ENCODE measurements at places on chromosomes 2 and 18. TPM values are rescaled to one million over a fixed set of nuclear protein-coding genes. Genes with fewer than 3 reads are reported as not detected.

The ABCG5 gene
- not detected for total RNA-seq

The GPBAR1 gene
- 0.86 TPM for total RNA-seq

The MGAT4A gene
- 69.5 TPM for total RNA-seq

The SFTPB gene
- not detected for total RNA-seq

The ST3GAL5 gene
- total RNA-seq, result 30.4 TPM

The DNAJC5G gene
- total RNA-seq, result not detected

The MC5R gene
- 0.09 TPM for total RNA-seq

The POTEJ gene
- not detected for total RNA-seq

The LYG2 gene
- total RNA-seq, result not detected

The ZNF513 gene
- 13.1 TPM for total RNA-seq

The DIPK1C gene
- total RNA-seq, result not detected

The TEKT4 gene
- total RNA-seq, result 0.59 TPM

The MEIS1 gene
- not detected for total RNA-seq

The GALR1 gene
- not detected for total RNA-seq

The CCDC85A gene
- total RNA-seq, result not detected

The NCKAP5 gene
- total RNA-seq, result not detected

The RRM2 gene
- total RNA-seq, result 493 TPM

The IGFBP5 gene
- not detected for total RNA-seq

The WNT10A gene
- 0.16 TPM for total RNA-seq

The CRYGD gene
- total RNA-seq, result not detected

The VIT gene
- not detected for total RNA-seq

The BOLL gene
- not detected for total RNA-seq

The ICOS gene
- total RNA-seq, result 40.9 TPM

The MERTK gene
- 0.27 TPM for total RNA-seq

The ZNF236 gene
- total RNA-seq, result 23.2 TPM

The CCDC121 gene
- total RNA-seq, result 1.2 TPM

The SANBR gene
- total RNA-seq, result 9.1 TPM

The CD8A gene
- total RNA-seq, result 3.2 TPM
